ENCODE measurements at places on chromosomes 5 and 9.

- ATAC-seq, result no peak
Measured at GRCh38 chr9:18673179-18673578, 199.2 kb downstream of the ADAMTSL1 start.

DNA sequence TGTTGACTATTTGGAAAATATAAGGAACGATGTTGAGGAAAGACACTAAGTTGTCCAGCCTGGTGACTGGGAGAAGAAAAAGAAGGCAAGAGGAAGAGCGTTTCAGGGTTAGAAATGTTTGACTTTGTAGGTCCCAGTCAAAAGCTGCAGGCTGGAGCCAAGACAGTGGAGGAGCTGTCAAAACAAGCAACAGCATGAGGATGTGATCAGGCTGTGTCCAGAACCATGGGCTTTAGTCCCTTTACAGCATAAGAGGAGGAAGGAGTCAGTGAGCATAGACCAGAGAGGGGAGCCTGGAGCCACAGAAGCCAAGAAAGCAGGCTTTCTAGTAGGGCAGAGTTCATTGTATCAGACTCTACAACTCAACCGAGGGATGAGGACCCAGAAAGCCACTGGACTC is 658.5 kb downstream of the BNC2 start:
- ATAC-seq, result no peak

GRCh38 chr9:135886147-135886981 is 21.0 kb downstream of the CAMSAP1 start:
- no peak for ATAC-seq

DNA sequence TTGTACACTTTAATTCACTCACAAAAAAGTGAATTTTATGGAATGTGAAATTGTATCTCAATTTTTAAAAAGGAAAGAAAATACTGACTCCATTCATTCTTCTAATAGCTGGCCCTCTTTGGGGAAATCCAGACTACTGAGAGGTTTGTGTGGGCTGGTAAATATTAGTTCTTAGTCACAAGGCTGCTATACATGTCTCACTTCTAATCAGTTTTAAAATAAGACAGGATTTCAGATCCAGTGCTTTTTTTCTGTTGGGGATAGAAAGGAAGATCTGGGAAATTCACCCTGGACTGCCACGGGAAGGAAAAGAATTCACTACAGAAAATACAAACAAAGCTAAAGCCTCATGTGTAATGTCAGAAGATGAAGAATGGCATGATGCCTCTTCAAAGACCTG is 32.7 kb upstream of the ADAMTSL1 start:
- ATAC-seq, result no peak

GRCh38 chr5:35857606-35858205 is 1.0 kb downstream of the IL7R start:
- peak; percentile 58 for ATAC-seq

DNA sequence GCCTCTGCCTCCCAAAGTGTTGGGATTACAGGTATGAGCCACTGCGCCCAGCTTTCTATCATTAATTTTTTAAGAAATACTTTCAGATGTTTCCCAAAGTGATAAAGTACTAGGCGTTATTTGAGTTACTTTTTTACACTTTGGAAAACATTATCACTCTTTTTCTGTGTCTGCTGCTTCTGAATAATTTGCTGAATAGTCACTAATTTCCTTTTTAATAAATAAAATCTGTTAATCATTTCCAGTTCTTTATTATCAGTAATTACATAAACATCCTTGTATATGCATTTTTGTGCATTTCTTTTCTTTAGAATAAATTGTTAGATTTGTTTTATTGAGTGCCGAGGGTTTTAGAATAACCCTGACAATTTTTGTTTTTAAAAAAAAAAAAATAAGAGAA is 48.6 kb downstream of the UHRF2 start:
- ATAC-seq, result no peak
